ENCODE measurements at places on chromosomes 5 and 9. TPM values are rescaled to one million over a fixed set of nuclear protein-coding genes. Genes with fewer than 3 reads are reported as not detected.

DNA sequence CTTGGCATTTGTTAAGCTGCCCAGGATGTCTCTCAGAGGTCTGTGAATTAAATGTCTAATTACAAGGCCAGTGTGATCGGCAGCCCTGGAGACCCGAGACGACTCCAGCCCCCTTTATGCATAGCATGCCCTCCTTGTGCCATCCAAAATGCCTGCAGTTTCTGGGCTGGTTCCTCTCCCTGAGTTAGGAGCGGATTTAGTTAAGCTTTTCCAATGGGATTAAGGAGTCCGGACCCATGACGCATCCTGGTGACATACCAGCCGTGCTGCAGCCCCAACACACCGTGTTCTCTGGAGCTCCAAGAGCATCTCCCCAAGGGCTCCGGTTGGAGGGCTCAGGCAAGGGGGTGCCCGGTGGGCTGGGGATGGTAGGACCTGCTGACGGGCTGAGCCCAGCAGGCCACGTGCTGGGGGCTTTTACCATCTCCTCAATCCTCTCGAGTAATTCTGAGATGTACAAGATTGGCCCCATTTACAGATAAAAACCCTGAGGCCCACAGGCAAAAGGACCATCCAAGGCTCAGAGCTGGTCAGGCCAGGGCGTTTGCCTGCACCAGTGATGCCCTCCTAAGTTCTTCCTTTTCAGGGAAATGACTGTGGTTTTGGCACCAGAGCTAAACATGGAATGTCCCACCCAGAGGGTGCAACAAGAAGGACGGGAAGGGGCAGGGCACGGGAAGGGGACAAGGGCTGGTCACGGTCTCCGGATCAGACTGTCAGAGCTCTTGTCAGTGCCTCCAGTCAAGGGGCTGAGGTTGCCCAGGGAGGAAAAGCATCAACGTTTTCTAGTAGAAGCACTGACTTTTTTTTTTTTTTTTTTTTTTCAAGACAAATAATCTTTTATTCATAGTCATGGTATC is 82.6 kb upstream of the PHYKPL start:
- DNase-seq: no peak

DNA sequence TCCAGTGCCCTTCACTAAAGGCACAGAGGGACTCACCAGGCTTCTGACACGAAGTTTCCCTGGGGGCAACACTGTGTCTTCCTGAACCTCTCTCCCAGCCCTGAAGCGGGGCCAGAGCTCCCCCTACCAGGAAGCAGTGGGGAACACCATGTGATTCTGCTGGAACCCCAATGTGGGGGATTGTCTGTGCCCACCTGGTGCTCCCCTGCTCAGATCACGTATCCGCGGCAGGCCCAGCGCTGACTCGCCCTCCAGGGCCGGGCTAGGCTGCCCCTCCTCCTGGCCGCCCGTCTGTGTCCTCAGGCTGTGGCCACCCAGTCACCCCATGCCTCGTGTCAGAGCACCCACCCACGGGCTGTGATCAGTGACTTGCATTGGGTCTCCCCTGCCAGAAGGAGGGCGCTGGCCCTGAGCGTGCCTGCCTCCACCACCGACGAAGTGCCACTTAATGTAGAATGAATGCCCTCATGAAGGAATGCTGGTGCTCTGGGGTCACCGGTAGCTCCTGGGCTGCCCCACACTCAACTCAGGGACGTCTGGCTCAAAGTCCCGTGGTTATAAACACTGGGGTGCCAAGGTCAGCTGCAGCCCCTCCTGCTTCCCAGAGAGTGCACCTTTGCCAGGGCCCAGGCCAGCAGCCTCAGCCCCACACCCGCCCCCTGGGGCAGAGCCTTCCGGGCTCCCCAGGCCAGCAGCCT is 22.1 kb downstream of the SARDH start:
- DNase-seq: no peak

GRCh38 chr5:95634081-95634480 is 12.5 kb upstream of the RFESD start:
- no peak for DNase-seq

DNA sequence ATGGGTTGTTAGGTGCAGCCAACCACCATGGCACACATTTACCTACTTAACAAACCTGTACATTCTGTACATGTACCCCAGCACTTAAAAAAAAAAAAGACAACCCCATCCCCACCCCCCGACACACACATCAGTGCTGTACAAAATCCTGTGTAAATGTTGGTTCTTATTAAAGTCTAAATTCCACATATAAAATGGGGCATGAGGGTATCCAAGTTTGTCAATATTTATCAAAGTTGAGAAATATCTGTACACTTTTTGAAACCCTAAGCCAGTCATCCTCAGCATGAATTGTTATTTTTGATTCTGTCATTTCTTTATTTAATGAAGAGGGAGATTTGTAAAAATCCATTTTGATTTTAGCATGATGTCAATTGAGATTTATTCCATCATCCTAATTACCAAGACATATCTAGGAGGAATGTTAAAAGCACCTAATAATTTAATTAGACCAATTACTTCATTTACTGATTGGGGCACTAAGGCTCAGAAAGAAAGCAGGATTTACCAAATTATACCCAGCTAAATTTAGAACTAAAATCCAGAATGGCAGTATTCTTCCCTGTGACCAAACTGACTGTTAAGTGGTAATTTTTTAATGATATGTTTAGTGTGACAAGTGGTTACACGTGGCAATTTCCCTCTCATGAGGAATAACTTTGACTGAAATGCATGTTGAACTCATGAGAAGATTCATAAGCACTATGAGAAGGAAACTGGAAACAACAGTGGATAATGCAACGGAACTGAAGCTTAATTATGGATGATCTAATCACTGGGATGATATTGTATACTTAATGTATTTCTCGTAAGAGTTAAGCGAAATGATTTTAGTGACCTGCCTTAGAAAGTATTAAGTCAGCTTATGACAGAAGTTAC is 195.9 kb downstream of the SGCD start:
- no peak for DNase-seq

GRCh38 chr9:70362952-70363351 is 51.5 kb downstream of the KLF9 start:
- no peak for DNase-seq

The NPR3 gene
- 26.5 TPM for polyA plus RNA-seq

Measured in left renal cortex interstitium (tissue), 4 donors.